ENCODE measurements at places on chromosomes 16 and 17.

- DNase-seq, result peak; percentile 49
Measured at GRCh38 chr17:82242977-82243647, 14.3 kb downstream of the SLC16A3 start.

DNA sequence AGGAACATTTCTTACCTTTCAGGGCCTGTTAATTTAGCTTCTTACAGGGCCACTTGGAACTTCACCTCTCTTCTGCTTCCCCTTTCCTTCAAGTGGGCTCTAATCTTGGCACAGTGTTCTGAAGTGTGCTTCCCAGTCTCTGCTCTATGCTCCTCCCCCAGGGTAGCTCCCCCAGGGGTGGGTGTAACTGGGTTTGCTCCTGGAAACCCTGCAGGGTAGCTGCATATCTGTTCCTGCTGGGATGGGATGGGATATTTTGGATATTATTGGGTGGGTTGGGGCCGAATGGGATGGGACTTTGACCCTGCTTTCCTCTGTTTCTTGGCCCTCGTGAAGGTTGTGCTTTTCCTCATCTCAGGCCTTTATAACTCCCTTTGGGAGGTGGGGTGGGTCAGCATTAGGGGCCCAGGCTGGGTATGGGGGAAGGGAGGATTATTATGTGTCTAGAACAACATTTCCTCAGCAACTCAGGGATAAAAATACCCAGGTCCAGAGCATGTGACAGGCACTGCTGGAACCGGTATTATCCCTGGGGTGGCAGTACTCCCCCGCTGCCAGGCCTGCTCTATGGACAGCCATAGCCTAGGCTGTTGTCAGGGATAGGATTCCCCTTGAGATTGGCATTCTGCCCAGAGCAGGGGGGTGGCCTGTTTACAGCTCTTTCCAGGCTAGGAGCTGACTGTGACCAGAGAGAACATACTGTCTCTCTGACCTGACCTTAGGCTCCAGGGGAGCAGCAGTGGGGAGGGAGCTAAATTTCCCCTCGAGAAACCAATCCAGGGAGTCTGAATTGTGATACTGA is 5.0 kb downstream of the NFE2L1 start:
- DNase-seq, result no peak

- DNase-seq, result no peak
Measured at GRCh38 chr16:24996731-24997130, 18.4 kb downstream of the ARHGAP17 start.

DNA sequence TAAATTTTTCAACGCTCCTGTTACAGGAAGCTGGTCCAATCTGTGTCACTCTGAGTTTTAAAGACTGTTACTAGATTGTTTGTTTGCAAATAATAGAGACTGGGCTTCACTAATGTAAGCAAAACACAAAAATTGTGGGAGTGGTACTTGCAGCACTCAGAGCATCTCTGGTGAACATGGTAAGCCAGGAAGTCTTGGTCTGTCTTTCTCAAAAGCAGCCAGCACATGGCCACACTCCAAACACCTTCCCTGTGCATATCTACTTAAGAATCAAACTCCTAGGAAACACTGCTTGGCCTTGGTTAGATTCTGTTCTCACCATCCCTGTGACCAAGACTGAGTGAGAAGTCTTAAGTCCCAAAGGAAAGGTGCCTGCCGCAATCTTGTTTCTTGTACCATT is 49.7 kb upstream of the SALL1 start:
- no peak for DNase-seq

GRCh38 chr16:66403531-66404145 is 23.5 kb upstream of the BEAN1 start:
- DNase-seq, result no peak

- DNase-seq, result peak; percentile 99
Measured at GRCh38 chr17:5516060-5516792, 29.9 kb downstream of the MIS12 start.

GRCh38 chr17:41773731-41774193 is 12.7 kb downstream of the JUP start:
- DNase-seq, result no peak

DNA sequence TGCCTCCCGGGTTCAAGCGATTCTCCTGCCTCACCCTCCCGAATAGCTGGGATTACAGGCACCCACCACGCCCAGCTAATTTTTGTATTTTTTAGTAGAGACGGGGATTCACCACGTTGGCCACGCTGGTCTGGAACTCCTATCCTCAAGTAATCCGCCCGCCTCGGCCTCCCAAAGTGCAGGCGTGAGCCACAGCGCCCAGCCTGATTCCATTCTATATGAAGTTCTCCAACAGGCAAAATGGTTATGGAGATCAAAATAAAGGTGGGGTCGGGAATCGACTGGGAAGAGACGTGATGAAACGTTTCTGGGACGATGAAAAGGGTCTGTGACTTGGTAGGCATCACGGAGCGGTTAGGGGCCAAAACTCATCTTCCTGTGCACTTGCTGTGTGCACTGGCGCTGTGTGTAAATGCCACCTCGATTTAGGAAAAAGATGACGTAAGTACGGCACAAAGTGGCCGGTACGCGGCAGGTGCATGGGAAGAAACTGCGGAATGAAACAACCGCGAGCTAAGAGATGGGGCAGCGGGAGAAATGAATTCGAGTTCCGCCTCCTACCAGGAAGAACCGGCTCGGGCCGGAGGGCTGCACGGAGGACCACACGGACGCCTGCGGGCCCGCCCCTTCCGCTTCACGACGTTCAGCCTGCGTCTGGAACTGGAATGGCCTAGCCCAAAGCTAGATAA is 1.6 kb downstream of the TP53 start:
- DNase-seq, result no peak

- no peak for DNase-seq
Measured at GRCh38 chr16:67283826-67284555, 4.7 kb downstream of the PLEKHG4 start.

DNA sequence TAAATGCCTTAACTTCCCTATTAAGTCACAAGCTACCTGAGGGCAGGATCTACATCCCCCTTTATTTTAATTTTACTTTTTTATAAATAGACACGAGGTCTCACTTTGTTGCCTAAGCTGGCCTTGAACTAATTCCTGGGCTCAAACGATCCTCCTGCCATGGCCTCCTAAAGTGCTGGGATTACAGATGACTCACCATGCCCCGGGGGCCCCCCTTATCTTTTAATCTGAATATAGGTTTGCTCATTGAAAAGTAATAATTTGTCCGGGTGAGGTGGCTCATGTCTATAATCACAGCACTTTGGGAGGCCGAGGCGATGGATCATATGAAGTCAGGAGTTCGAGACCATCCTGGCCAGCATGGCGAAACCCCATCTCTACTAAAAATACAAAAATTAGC is 14.2 kb downstream of the ETV4 start:
- DNase-seq, result no peak

GRCh38 chr16:69286941-69287713 is 24.0 kb upstream of the VPS4A start:
- DNase-seq, result peak; percentile 33

DNA sequence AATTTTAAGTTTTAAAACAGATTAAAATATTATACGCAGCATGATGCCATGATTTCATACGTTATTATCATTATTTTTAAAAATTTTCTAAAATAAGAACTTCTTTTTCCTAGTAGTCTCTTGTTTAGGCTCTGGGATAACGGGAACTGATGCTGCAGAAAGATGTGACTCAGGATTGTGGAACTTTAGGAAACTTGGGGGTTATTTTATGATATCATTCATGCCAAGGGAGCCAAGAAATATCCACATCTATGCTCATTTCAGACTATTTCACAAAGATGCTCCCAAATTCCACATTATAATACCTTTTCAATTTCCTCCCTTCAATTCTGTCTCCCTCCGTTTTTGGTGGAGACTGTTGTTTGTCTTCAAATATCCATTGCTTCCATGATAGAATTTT is 236.4 kb downstream of the HS3ST3A1 start:
- DNase-seq, result no peak

GRCh38 chr17:65544672-65545071 is 16.8 kb downstream of the AXIN2 start:
- DNase-seq, result no peak

GRCh38 chr16:72013389-72013788 is 4.8 kb downstream of the DHODH start:
- no peak for DNase-seq

- DNase-seq, result no peak
Measured at GRCh38 chr16:31268891-31269290, 9.1 kb downstream of the ITGAM start.

DNA sequence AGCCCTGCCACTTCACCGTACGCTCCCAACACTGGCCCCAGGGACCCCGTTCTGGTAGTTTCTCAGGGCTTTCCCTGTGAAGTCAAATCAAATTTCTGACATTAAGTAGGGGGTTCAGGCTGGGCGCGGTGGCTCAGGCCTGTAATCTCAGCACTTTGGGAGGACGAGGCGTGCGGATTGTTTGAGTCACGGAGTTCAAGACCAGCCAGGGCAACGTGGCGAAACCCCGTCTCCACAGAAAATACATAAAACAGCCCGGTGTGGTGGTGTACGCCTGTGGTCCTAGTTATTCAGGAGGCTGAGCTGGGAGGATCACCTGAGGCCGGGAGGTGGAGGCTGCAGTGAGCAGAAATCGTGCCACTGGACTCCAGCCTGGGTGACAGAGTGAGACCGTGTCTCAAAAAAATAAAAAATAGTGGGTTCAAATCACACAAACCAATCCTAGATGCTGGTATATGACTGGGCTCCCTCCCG is 632 bp downstream of the CYBC1 start:
- no peak for DNase-seq

DNA sequence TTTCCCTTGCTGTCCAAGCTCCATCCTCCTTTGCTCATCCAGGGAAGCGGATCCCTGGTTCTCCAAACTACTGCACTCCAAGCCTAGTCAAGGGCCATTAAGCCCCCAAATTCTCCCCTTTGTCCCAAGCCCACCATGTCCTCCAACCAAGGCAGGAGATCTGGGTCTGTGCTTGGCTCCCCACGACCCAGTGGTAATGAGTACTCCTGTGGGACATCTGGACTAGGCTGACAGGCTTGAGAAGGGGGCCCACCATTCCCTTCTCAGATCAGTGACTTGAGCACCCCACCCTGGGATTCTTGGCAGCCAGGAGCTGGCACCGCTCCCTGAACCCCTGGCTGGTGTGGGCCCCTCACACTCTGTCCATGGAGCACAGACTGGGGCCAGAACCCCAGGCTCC is 17.1 kb downstream of the OSBPL7 start:
- DNase-seq, result no peak

DNA sequence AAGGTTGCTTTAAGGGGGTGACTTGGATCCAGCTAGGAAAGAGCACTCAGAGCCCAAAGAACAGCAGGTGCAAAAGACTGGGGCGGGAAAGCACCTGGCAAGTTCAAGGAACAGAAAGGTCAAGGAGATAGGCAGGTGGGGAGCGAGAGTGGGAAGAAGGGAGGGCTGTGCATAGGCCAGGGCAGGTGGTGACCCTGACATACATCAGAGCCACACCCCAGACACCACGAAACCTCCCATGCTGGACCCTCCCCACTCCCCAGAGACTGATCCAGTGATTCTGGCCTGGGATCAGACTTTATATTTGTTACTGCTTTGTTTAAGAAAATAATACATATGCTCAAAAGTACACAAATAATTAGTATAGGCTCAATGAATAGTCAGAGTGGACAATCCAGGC is 48.5 kb upstream of the RBFOX3 start:
- DNase-seq, result no peak

- no peak for DNase-seq
Measured at GRCh38 chr17:74288785-74289184, 14.8 kb downstream of the DNAI2 start.

- DNase-seq, result no peak
Measured at GRCh38 chr16:89187032-89187769, 13.1 kb downstream of the SLC22A31 start.

GRCh38 chr16:20976576-20976975 is 76.0 kb downstream of the LYRM1 start:
- no peak for DNase-seq

DNA sequence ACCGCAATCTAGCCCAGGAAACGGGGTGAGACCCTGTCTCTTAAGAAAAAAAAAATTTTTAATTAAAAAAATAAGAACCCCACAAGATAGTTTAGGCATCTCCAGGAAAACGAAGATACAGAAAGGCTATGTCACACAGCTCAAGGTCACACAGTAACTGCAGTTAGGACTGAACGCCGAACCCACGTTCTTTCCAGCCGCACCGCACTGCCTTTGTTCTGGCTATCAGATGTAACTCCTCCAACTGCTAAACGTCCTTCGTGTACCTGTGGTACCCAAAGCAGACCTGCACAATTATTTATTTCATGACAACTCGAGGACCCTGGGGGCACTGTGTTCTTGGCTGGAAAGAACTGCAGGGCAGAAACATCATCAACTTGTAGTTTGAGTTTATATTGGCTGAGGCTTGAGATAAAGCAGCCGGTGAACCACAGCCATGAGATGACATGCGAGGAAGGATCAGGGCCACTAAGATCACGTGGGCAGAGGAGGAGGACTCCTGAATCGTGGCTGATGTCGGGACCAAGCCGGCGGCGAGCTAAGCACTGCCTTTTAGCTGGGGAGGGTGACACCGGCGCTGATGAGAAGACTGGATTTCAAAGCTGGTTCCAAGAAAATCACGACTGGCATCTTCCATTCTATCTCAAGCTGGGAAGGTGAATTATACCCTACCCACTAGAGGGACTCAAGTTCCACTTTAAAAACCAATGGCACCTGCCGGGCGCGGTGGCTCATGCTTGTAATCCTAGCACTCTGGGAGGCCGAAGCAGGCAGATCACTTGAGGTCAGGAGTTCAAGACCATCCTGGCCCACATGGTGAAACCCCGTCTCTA is 20.7 kb upstream of the MNT start:
- DNase-seq, result no peak

DNA sequence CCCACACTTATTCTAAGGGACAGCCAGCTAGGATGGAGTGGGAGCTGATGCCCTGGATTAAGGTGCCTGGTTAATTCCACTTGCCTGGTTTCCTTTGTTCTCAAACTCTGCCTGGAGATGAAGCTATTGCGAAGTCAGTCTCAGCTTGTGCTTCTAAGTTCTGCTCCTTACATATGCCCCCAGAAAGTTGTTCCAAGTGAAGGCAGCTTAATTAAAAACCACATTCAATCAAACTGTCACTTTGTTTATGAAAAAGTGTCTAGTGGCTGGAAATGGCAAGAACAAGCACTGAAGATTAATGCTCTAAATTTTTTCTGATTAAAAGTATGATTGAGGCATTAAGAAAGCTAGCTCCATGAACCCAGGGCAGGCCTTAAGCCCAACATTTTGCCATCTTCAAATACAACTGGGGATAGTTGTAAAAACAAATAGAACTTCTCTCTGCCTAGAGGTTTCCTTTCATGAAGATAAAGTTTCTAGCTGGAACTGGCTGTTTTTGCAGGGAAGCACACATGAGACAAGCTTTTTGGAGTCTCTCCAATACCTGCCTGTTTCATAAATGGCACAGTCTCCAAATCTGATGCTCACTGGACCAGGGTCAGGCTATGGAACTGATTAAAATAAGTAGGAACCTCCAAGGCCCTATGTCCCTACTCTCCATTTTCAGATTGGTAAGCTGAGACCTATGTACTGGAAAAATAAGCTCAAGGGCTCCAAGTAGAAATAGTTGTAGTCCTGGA is 100.9 kb downstream of the GRIN2A start:
- no peak for DNase-seq

DNA sequence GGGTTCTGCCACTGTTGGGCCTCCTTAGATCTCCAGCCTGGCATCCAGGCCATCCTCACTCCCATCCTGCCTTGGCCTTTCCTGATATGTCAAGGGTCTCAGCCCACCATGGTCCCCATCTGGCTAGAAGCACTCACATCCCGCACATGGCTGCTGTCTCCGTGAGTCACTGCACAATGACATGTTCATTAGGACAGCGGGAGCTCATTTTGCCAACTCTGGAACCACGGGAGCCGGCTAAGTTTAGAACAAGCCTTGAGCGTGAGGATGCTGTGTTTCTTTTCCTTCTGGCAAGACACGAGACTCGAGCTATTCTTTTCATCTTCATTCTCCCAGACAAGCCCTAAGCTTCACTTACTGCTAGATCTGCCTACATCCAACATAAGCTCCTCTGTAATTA is 65.7 kb upstream of the KSR1 start:
- DNase-seq, result no peak
